Effector CD4-positive, alpha-beta T cell (primary cell): ENCODE measurements at places on chromosomes 16 and 17.

DNA sequence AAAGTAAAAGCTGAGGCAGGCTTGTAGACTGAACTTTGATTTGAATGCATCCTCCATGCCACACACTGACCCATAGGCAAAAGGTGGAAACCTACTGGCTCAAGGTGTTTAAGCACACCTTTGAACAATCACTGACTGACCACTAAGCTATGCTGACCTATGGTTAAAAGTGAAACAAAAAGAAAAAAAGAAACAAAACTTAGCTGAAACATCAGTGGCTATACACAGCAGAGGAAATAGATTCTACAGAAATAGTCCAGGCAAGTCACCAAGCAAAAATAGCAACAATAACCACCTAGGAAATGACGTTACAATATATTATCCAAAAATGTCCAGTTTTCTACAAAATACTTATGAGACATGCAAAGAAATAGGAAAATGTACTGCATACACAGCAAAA is 60.2 kb downstream of the RPGRIP1L start:
- no peak for DNase-seq

- DNase-seq, result no peak
Measured at GRCh38 chr17:66865151-66865550, 30.2 kb downstream of the CACNG5 start.

GRCh38 chr17:8836821-8837562 is 30.5 kb downstream of the PIK3R6 start:
- DNase-seq, result no peak

GRCh38 chr16:66541388-66542355 is 8.2 kb downstream of the TK2 start:
- DNase-seq, result no peak

DNA sequence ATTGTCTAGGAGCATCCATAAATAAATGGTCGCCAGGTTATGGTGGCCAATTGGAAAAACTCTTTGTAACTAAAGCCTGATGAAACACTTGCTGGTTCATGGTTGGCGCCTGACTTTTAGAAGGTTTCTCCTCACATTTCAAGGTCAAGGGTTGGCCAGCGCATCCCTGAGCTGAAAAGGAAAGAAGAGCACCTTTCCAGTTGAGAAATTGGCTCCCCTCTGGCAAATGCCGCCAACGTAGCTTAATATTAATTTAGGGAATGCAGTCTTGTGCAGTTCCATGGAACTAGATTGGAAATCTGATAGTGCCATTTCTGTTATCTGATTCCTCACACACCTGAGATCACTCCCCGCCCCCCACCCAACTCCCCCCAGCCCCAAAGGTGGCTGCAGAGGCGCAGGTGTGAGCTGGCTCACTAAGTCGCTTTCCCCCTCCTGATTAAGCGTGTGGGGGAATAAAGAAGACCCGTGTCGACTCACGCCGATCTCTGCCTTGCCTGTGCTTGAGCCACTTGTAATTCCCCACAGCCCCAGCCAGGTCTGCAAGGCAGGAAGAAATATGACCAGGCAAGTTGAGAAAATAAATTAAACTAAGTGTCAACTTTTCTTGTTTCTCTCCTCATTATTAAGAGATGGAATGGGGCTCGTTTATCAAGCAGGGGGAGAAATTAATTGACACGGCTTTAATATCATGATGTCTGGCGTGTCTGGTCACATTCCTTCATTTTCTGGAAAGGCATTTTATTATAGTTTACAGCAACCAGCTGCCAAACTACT is 157.7 kb downstream of the CCDC182 start:
- DNase-seq, result no peak

- no peak for DNase-seq
Measured at GRCh38 chr17:67137026-67137370, 92.6 kb downstream of the CACNG1 start.

DNA sequence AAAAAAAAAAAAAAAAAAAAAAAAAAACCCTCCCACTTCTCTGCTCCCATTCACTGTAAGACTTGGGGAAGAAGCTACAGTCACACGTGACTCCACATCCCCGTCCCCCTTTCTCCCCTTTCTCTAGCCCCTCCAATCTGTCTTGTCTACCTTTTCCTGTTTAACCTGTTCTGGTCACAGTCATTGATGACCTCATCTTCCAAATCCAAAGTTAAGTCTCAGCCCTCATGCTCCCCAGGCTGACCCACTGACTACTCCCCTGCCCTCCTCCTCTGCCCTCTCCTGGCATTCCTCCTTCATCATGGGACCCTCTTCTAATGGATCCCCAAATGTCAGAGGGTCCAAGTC is 1.6 kb upstream of the CDH5 start:
- DNase-seq, result no peak

DNA sequence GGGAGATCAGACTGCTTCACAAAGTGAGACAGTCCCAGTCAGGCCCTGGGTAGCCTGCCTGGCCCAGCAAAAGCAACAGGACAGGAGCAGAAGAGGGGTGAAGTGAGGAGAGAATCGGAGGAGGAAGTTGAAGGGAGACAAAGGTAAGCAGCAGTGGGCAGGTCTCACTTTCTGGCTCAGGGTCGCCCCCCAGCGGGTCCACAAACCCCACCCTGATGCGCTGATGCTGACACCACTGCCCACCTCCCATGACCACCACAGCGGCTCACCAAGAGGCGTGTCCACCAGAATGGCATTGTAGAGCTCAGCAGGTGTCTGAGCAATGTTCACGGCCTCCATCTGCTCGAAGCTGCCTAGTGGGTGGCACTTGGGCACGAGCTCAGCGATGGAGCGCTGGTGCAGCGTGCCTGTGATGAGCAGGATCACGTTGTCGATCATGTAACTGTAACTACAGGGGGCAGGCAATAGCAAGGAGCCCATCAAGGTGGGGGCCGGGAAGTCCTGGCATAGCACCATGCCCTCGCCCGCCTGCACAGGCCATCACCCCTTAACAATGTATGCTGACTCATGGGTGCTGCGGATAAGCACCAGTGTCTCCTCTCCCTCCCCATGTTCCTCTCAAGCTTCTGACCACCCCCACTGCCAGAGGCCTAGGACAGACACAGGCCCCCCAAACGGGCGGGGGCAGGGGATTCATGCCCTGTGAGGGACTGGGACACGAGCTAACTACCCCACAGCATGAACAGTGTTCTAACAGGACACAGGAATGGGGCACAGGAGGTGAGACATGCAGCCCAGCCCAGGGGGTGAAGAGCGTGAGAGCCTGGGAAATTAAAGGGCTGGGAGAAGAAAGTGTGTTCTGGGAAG is 13.6 kb downstream of the HSD11B2 start:
- no peak for DNase-seq

- DNase-seq, result no peak
Measured at GRCh38 chr16:69190046-69190588, 3.2 kb downstream of the SNTB2 start.

GRCh38 chr17:74603746-74604145 is 11.7 kb upstream of the CD300LD start:
- no peak for DNase-seq

- DNase-seq, result no peak
Measured at GRCh38 chr16:74771656-74772315, 2.8 kb downstream of the FA2H start.

DNA sequence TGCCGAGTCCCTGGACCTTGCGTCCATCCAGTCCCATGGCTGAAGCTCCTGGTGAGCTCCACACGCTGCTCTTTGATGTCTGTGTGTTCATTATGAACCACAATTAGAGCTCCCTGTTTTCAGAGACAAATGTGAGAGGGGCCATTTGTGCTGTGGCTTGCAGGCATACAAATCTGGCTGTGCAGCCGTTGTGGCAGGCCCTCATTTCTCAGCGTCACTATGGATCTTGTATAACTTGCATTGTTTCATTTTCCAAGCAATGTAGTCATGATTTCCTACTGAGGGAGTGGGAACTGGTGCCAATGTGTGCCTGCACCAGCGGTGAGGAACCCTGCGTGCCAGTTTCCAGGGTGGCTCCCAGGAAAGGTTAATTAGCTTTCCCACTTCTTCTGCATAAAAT is 542.6 kb downstream of the TMEM114 start:
- no peak for DNase-seq

DNA sequence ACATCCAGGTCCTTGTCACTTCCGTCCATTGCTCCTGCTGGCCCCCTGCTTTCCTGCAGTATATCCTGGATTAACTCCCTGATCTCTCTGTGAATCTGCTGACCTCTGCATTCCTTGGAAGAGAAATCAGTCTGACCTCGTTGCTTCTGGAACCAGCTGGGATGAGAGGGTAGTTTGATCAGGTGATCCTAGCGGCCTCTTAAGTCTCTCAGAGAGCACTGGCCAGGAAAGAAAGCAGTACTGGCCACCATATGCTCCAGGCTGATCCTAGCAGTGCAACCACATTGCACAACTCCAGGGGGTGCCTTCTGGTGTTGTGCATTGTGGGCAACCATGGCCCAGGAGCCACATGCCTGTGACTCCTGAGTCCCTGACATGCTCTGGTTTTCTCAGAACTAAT is 79.2 kb downstream of the ARHGAP23 start:
- DNase-seq, result no peak

DNA sequence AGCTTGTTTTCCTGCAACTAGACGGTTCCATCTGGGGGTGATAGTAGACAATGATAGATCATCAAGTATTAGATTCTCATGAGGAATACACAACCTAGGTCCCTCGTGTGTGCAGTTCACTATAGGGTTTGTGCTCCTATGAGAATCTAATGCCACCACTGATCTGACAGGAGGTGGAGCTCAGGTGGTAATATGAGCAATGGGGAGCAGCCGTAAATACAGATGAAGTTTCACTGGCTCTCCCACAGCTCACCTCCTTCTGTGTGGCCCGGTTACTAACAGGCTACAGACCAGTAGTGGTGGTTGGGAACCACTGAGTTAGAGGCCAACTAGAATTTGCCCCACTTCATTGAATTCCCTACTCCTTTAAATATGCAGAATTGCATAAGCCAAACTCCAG is 147.5 kb upstream of the HSBP1 start:
- DNase-seq, result no peak

- no peak for DNase-seq
Measured at GRCh38 chr17:66472123-66472522, 169.7 kb downstream of the PRKCA start.

DNA sequence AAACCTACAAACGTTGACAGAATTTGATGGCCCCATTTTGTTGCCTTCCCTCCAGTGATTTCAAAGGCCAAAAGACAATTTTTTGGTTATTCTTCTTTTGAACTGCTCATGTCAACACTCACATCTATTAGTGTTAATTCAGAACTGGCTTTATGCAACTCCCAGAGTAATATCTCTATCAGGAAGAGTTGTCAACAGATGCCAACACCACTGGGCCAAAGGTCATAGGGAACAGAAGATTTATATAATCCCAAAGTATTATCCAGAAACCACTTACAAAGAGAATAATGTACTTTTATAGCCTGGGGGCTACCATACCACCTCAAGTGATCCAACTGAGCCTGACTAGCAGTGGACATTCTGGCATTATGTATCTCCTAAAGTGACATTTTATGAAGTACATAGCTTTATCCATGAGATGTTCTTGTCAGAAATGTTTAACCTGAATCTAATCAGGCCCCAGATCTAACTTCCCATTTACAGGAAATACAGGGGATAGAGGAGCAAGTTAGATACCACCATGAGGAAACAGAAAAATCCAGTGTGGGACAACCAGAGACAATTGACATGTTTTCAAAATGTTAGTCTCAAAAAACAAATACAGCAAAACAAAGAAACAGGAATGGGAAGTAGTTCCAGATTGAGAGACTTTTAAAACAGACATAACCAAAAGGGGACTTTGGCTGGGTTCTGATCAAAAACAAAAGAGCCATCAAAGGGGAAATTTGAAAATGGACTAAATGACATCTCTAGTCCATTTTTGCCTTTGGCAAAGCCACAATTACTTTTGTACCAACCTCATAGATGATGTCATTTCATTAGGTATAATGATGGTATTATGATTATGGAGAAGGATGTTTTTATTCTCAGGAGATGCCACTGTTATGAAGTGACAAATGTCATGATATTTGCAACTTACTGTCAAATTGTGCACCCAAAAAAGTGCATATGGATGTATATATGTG is 18.5 kb downstream of the FAM117A start:
- no peak for DNase-seq

- no peak for DNase-seq
Measured at GRCh38 chr16:86087896-86088230, 188.9 kb downstream of the IRF8 start.

DNA sequence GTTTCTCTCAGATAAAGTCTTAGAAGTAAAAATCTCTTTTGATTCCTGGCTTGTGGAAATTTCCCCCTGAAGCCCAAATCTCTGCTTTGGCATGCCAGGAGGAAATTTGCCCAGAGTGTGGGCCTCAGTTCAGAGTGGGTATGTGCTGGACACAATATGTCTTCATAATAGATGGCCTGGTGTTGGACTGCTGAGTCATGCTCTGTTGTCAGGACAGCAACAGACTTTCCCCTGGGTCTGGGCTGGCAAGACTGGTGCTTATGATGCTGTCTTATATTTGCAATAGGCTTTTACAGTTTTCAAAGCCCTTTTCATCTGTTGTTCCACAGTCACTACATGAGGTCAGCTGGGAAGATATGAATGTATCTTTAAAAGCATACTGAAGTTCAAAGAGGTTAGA is 57.0 kb downstream of the SHISA9 start:
- DNase-seq, result no peak

DNA sequence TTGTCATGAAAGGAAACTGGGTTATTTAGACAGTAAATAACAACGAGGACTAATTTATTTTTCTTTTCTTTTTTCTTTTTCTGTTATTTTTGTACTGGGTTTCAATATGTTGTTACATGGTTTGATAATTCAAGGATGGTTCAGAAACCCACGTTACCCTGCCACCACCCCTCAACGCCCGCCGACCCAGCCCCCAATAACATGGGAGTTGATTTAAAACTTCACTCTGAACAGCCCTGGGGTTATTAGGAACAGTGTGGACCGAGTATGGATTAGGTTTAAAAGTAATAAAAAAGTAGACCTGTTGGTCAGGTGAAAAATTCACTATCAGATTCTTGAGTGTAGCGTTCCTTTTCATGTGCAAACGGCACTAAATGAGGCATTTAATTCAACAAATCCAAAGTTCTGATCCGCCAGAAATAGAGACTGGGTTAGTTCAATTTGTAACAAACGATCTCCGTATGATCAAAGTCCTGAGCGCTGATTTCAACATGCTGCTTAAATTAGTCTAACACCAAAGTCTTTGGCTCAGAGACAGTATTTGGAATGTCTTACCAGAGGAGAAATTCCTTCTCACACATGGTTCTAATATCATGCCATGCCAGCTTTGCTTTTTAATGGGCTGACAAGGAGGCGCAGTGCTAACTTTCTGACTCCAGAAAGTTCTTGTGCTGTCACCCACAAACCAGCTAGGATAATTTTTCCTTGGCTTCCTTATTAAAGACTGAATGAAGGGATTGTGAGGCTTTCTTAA is 173.1 kb upstream of the IRX3 start:
- DNase-seq, result no peak

DNA sequence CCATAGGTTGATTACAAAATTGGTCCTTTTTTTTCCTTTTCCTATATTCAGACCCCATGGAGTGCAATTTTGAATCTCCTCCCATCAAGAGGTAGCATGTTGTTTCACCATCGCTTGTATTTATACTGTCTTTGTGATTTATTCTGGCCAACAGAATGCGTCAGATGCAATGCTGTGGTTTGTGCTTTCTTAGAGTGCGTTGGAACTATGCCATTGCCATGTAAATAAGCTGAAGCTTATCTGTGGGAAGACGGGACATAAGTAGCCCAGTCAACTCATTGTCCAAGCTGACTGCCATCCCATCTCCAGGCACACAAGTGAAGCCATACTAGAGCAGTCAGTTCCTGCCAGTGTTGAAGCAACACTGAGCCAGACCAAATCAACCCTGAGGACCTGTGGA is 1339.3 kb upstream of the GOT2 start:
- DNase-seq, result no peak
